PC-3 (cell line): ENCODE measurements at places on chromosomes 12 and 14. TPM values are rescaled to one million over a fixed set of nuclear protein-coding genes. Genes with fewer than 3 reads are reported as not detected.

GRCh38 chr12:14885718-14886221 is at the start of gene MGP:
MGP (minus strand) TSS chr12:14885854; CDS start chr12:14885791, 63 bp downstream.
- no peak within 1 kb of the TSS for H3K27ac ChIP-seq
- peak; percentile 78 for DNase-seq
- peaks cover 29% of the 10 kb centered on the region for H3K4me1 ChIP-seq
- H3K27me3 ChIP-seq: no peaks in the 10 kb centered on the region

- H3K4me1 ChIP-seq: peaks cover 57% of the 10 kb centered on the region
- H3K27ac ChIP-seq: no peak overlapping the region
- peak; percentile 36 for DNase-seq
- no peaks in the 10 kb centered on the region for H3K36me3 ChIP-seq
- H3K4me3 ChIP-seq: no peak overlapping the region
- no peaks in the 10 kb centered on the region for H3K27me3 ChIP-seq
Measured at GRCh38 chr12:104669089-104669721, 212.5 kb downstream of the CHST11 start.

LUM gene
- total RNA-seq: 0.15 TPM in 1 of 2 replicates, not detected in the other

GRCh38 chr12:59115995-59116394 is 195.7 kb upstream of the LRIG3 start:
- H3K36me3 ChIP-seq: no peaks in the 10 kb centered on the region
- DNase-seq: no peak
- no peak overlapping the region for H3K27ac ChIP-seq
- no peaks in the 10 kb centered on the region for H3K27me3 ChIP-seq
- peaks cover 24% of the 10 kb centered on the region for H3K4me1 ChIP-seq

DNA sequence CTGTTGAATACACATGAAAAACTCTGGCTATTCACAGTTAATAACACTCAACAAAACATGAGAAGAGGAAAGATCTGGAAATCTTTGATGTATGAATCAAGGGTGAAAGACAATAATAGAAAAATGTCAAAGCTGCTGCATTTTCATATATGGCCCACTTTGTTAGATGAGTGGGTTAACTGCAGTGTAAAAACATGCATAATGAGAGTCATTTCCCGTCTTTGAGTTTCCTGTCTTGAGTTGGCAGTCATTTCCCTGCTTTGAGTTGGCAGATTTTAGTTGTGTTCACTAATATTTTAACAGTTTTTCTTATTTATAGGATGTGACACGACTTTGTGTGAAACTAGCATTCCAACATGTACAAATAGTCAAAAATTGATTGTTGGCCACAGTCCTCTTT is 87.9 kb upstream of the PTPRQ start:
- no peak overlapping the region for H3K4me3 ChIP-seq
- no peak for DNase-seq
- no peak overlapping the region for H3K27ac ChIP-seq
- H3K27me3 ChIP-seq: no peaks in the 10 kb centered on the region
- H3K4me1 ChIP-seq: no peaks in the 10 kb centered on the region

DNA sequence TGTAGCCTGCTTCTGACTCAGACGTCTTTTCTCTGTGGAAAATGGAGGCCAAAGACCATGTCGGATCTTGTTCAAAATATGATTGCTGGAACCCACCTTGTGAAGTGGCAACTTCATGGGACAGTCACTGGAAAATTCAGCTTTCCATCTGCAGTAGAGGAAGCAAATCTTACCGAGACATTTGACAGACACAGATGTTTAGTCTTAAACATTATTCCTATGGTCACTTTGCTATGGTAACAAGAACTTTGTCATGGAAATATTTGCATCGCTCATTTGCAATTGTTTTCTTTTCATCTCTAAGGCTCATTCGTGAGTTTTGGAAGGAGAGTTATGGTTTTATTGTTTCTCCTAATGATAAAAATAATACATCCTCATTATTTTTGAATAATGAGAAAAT is 98.3 kb upstream of the HIF1A start:
- H3K4me1 ChIP-seq: peaks cover 37% of the 10 kb centered on the region
- DNase-seq: no peak
- no peaks in the 10 kb centered on the region for H3K36me3 ChIP-seq

- no peak overlapping the region for H3K4me3 ChIP-seq
- H3K27ac ChIP-seq: no peak overlapping the region
- H3K36me3 ChIP-seq: no peaks in the 10 kb centered on the region
Measured at GRCh38 chr12:1890119-1890703, 28.2 kb downstream of the CACNA2D4 start.

NGB gene
- total RNA-seq: not detected in 2 replicates

- H3K27ac ChIP-seq: no peak overlapping the region
- H3K36me3 ChIP-seq: peaks cover 15% of the 10 kb centered on the region; the same call in 1 of the 2 replicates
- no peaks in the 10 kb centered on the region for H3K4me1 ChIP-seq
- no peak for DNase-seq
- H3K4me3 ChIP-seq: no peak overlapping the region
Measured at GRCh38 chr14:69049675-69050074, 70.6 kb upstream of the ACTN1 start.

ALDH1L2 gene
- 0.15 and 0.40 TPM in 2 replicates for total RNA-seq

DNA sequence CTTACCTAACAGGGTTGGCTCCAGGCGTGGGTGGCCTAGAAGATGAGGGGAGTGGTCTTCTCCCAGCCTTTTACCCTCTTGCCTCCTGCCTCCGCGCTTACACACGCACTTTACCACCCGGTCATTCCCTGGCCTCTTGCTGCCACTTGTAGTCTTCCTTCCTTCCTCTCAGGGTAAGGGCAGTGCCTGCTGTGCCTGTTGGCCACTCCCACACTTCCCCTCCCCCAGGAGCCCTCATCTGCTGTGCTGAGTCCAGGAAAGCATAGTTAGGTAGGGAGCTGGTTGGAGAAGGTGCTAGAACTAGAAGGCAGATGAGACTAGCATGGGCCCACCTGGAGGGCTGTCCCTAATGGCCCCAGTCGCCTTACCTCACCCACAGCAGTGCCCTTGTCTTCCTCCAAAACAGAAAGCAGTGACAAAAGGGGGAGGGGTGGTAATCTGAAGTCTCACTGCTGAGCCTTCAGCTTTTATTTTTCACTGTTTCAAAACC is 54.3 kb upstream of the SRSF5 start:
- peaks cover 14% of the 10 kb centered on the region; the same call in 1 of the 2 replicates for H3K4me1 ChIP-seq
- no peak overlapping the region for H3K4me3 ChIP-seq
- no peaks in the 10 kb centered on the region for H3K36me3 ChIP-seq
- DNase-seq: no peak

- no peak for DNase-seq
- H3K4me1 ChIP-seq: no peaks in the 10 kb centered on the region
- no peaks in the 10 kb centered on the region; the same call in none of the 2 replicates for H3K27me3 ChIP-seq
- no peaks in the 10 kb centered on the region for H3K36me3 ChIP-seq
- H3K4me3 ChIP-seq: no peak overlapping the region
Measured at GRCh38 chr12:5430641-5431603, 986 bp upstream of the NTF3 start.

- no peak for DNase-seq
- H3K27ac ChIP-seq: no peak overlapping the region
- no peak overlapping the region for H3K4me3 ChIP-seq
- H3K4me1 ChIP-seq: no peaks in the 10 kb centered on the region
- 0 out of 2 replicates have a peak, but pooled peaks cover under 1% of the 10 kb centered on the region for H3K27me3 ChIP-seq
Measured at GRCh38 chr14:62307844-62308243, 545.6 kb downstream of the SNAPC1 start.

GRCh38 chr14:75499084-75499875 is 23.0 kb upstream of the BATF start:
- no peaks in the 10 kb centered on the region for H3K27me3 ChIP-seq
- H3K4me1 ChIP-seq: no peaks in the 10 kb centered on the region
- H3K36me3 ChIP-seq: no peaks in the 10 kb centered on the region

DNA sequence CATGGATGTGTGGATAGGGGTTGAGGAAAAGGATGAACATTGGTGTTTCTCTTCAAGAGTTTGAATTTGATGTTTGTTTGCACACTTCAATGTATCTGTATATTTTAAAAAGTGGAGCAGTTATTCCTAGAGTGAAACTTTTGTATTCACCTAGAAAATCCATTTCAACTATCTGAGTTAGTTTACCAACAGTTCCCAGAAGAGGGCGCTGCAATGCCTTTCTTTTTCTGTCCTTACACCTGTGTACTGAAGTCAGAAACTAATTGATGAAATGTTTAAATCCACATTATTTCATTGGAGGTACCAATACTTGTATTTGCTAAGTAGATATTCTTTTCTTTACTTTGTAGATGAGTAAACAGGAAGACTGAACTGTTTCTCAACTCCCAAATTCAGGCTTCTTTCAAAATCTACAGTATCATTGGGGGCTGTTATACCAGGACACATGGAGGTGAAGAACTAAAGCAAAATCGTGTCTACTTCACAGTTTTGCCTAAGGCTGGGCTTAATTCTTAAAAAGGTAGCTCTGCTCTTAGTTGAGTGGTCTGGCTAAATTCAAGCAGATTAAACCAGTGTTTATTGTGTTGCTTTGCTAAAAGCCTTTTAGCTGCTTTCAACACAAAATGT is 26.6 kb upstream of the KLRB1 start:
- no peaks in the 10 kb centered on the region for H3K36me3 ChIP-seq
- H3K27ac ChIP-seq: no peak overlapping the region
- H3K4me1 ChIP-seq: peaks cover 8% of the 10 kb centered on the region; the same call in 1 of the 2 replicates
- H3K4me3 ChIP-seq: no peak overlapping the region

DEGS2 gene
- 1.6 and 5.4 TPM in 2 replicates for total RNA-seq

GRCh38 chr14:22884076-22884737 is 1.2 kb downstream of the REM2 start:
- peaks cover 29% of the 10 kb centered on the region for H3K4me1 ChIP-seq
- H3K36me3 ChIP-seq: no peaks in the 10 kb centered on the region
- H3K27me3 ChIP-seq: no peaks in the 10 kb centered on the region
- no peak for DNase-seq
- no peak overlapping the region for H3K27ac ChIP-seq
- H3K4me3 ChIP-seq: no peak overlapping the region

DNA sequence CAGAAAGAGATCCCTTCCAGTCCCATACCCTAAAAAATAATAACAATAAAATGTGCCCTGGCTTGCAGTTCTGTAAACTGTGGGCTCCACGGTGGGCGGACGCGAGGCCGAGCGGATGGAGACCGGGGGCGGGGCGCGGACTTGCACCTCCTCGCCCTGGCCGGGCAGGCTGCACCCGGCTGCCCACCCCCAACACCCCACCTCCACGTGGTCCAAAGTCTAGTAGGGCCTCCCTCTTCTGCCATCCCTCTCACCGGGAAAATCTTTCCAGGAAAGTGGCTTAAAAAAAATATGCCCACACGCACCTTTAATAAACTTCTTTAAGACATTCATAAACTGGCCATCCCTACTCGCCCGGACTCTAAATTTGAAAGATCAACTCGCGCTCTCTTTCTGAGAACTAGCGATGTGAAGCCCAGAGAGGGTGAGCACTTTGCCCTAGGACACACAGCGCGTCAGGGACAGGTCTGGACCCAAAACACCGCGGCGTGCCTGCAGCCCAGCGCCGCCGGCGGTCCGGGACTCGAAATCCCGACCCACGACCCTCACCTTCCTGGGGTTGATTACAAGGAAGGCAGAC is 1.9 kb upstream of the BCL11B start:
- no peaks in the 10 kb centered on the region for H3K36me3 ChIP-seq
- DNase-seq: no peak
- peaks cover 85% of the 10 kb centered on the region for H3K27me3 ChIP-seq
- no peak overlapping the region for H3K27ac ChIP-seq
- peaks cover 8% of the 10 kb centered on the region; the same call in 1 of the 2 replicates for H3K4me1 ChIP-seq

GRCh38 chr12:4243091-4243490 is 30.5 kb upstream of the CCND2 start:
- no peaks in the 10 kb centered on the region for H3K4me1 ChIP-seq
- no peak overlapping the region for H3K27ac ChIP-seq
- H3K27me3 ChIP-seq: peaks cover 5% of the 10 kb centered on the region; the same call in 1 of the 2 replicates
- H3K4me3 ChIP-seq: no peak overlapping the region

RFLNA gene
- total RNA-seq: not detected in 2 replicates

NRXN3 gene
- total RNA-seq: 1.1 and 1.7 TPM in 2 replicates

GRCh38 chr14:72549854-72550253 is 344.0 kb downstream of the DPF3 start:
- peaks cover 17% of the 10 kb centered on the region for H3K4me1 ChIP-seq
- no peak overlapping the region for H3K4me3 ChIP-seq
- H3K36me3 ChIP-seq: no peaks in the 10 kb centered on the region
- no peak for DNase-seq
- no peak overlapping the region for H3K27ac ChIP-seq

DNA sequence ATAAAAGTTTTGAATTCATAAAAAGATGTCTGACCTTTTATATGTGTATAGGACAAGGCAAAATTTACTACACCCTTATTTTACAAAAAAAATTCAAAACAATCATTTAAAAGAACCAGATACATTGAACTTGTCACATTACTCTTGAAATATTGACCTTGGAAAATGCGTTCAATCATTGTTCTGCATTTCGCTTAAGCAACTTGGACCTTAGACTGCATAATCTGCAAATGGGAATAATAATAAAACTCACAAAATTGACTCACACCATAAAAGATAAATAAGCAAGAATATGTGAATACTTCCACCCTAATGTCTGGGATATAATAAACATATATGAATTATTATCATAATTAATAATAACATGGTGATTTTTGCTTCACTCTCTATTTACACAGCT is 69.4 kb upstream of the PTPRB start:
- H3K27me3 ChIP-seq: no peaks in the 10 kb centered on the region
- H3K27ac ChIP-seq: no peak overlapping the region
- no peaks in the 10 kb centered on the region for H3K4me1 ChIP-seq
- no peaks in the 10 kb centered on the region for H3K36me3 ChIP-seq
- H3K4me3 ChIP-seq: no peak overlapping the region

CPNE6 gene
- total RNA-seq: not detected in 2 replicates

GRCh38 chr12:4648104-4648500 is 749 bp downstream of the AKAP3 start:
- H3K27ac ChIP-seq: no peak overlapping the region

DNA sequence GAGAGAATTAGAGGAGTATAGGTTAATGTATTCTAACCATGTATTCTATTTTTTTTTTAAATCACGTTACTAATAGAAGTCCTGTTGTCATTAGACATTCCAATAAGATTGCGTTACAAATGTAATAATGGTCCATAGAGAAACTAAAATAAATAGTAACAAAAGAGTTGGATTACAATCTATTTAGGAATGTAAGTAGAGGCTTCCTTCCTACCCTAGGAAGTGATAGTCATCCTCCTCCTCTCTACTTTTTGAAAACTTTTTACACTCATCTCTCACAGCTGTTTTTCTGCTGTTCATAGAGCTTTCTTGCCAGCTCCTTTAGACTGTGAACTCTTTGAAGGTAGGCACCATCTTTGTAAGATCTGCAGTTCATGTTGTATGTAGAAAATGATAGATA is 23.6 kb downstream of the TRHDE start:
- H3K27ac ChIP-seq: peak overlapping the region; percentile 98
- peaks cover 44% of the 10 kb centered on the region for H3K4me1 ChIP-seq
- H3K4me3 ChIP-seq: peak overlapping the region; percentile 48
- H3K36me3 ChIP-seq: peaks cover 12% of the 10 kb centered on the region

DNA sequence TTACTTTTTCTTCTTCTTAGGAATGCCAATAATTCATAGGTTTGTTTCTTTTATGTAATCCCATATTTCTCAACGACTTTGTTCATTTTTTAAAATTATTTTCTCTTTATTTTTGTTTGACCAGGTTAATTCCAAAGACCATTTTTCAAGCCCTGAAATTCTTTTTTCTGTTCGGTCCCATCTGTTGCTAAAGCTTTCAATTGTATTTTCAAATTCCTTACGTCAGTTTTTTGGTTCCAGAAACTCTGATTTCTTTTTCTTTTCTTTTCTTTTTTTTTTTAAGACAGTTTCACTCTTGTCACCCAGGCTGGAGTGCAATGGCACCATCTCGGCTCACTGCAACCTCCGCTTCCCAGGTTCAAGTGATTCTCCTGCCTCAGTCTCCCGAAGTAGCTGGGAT is 27.6 kb downstream of the RAB3IP start:
- peaks cover 36% of the 10 kb centered on the region for H3K36me3 ChIP-seq
- H3K27ac ChIP-seq: no peak overlapping the region
- no peak overlapping the region for H3K4me3 ChIP-seq
- H3K4me1 ChIP-seq: no peaks in the 10 kb centered on the region
- no peak for DNase-seq

OR4K2 gene
- not detected in 2 replicates for total RNA-seq

TEX22 gene
- 0.29 and 0.40 TPM in 2 replicates for total RNA-seq
